ENCODE measurements at places on chromosomes 12 and 14.
A peak's percentile ranks its signal among the peaks of the same experiment; 100 is the strongest.

DNA sequence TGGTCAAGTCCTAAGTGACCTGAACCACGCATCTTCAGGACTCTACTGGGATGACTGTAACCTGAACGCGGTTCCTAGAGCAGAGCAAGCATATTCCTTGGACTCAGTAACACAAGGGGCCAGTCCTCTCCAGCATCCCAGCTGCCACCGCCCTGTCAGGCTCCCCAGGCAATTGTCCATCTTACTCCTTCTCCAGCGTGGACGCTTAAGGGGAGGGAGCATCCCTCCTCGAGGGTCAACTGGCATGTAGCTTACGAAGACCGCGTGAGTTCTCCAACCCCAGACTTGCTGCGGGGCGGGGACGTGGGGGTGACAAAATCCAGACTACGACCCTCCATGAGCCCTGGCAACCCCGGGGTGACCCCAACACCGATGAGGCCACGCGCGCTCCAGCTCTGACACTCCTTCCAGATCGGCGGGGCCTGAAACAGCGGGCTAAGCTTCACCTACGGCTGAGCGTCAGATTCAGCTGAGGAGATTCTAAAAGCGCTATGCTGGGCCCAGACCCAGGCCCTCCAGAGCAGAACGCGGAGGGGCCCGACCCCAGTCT, 846 bp upstream of the MTHFD1 start:
- DNase-seq, result peak; percentile 35

DNA sequence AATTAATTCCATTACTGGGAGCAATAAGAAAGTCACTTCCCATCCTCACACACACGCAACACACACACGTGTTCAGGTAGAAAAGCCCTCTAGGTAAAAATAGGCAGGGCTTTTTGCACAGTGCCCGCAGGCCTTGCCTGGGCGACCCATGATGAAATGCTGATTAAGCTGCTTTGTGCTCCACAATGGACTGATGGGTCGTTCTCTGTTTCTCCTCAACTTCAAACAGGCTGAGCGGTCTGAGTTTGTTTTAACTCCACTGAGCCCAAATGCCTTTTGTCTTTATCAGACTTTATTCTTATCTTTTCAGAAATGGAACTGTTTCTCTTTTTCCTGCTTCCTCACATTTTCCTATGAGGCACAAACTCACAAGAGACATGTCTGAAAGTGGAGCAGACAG, 9.4 kb upstream of the DACT1 start:
- no peak for DNase-seq

DNA sequence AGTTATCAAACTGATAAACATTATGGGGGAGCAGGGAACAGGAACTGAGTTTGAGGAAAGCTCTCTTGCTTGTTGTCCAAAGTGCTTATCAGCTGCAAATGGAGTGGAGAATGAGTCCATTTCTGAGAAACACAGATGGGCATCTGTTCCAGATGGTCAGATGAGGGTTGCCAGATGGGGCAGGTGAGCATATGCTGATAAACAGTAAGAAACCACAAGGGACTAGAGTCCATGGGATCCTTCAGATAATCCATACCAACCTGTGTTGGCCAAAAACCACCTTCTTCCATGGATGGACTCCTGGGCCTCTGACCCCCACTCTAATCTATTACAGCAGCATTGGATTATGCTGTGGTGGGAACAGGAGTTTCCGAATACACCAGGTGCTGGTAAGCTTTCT, 38.3 kb downstream of the GNS start:
- no peak for DNase-seq

- DNase-seq, result no peak
Observed at GRCh38 chr14:91088585-91089235, 25.2 kb upstream of the DGLUCY start.

DNA sequence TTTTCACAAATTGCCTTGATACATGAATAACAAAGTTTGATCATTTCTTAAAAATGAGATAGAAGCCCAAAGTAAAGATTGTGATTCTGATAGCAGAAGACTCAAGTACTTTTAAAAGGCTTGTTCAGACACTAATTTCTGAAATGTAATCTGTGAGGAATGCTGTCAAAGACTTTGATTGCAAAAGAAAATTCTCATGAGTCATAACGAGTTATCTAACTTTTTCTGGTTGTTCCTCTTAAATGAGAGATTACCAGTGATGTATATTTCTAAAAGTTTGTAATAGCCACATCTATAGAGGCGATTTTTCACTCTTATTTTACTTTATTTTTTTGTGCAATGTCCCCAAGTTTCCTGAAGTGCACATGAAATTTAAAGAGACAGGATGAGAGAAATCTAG, 7.0 kb downstream of the PYGL start:
- DNase-seq, result peak; percentile 76

GRCh38 chr14:77032491-77032843, 4.0 kb upstream of the IRF2BPL start:
- no peak for DNase-seq

GRCh38 chr12:106771425-106771824, 3.1 kb upstream of the RIC8B start:
- DNase-seq, result no peak

All from choroid plexus epithelial cell (primary cell).